ENCODE measurements at places on chromosomes 11 and 22.

DNA sequence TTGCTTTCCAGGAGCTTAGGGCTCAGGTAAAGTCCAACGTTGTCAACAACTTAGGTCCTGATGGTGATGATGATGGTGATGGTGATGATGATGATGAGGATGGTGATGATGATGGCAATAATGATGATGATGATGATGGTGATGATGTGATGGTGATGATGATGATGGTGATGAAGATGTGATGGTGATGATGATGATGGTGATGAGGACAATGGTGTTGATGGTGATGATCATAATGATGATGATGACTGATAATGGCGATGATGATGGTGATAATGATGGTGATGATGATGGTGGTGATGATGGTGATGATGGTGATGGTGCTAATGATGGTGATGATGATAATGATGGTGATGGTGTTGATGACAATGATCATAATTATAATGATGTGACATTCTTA lies 750.2 kb downstream of the TBC1D22A start:
- DNase-seq = no peak

- DNase-seq = no peak
Observed at GRCh38 chr11:96294289-96294688, 48.7 kb downstream of the MAML2 start.

DNA sequence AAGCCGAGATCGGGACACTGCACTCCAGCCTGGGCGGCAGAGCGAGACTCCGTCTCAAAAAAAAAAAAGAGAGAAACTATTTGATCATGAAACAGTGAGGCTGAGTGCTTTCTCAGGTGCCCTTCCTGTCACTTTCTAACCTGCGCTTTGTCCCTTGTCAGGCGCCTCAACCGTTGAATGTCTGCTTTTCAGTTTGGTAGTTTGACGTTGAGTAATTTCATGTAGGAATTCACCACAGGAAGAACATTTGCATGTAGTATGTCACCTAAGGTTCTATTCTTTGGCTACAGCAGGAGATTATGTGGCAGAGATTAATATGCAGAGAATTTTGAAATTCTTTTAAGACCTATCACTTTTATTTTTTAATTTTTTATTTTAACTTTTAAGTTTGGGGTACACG lies 57.2 kb downstream of the PPFIA1 start:
- no peak for DNase-seq

- no peak for DNase-seq
Observed at GRCh38 chr11:8601376-8602133, 7.5 kb upstream of the STK33 start.

- no peak for DNase-seq
Observed at GRCh38 chr22:23909296-23909898, 15.2 kb downstream of the MIF start.

DNA sequence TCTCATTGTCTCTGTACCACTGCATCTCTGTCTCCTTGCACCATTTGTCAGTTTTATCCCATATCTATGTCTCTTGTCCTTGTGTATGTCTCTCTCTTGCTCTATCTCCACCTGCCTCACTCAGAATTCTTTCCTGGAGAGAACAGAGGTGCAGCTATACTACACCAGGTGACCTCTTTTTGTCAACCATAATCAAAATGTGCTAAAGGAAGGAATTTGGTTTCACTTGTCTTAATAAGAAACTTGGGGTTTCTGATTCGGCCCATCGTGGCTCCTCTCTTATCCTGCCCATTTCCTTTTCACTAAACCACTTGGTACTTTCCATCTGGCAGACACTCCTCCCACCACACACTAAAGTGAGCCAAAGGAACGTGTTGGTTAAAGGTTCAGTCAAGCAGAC lies 2.0 kb upstream of the C11orf42 start:
- DNase-seq = no peak

- no peak for DNase-seq
Observed at GRCh38 chr11:85123752-85124231, 503.4 kb downstream of the DLG2 start.

DNA sequence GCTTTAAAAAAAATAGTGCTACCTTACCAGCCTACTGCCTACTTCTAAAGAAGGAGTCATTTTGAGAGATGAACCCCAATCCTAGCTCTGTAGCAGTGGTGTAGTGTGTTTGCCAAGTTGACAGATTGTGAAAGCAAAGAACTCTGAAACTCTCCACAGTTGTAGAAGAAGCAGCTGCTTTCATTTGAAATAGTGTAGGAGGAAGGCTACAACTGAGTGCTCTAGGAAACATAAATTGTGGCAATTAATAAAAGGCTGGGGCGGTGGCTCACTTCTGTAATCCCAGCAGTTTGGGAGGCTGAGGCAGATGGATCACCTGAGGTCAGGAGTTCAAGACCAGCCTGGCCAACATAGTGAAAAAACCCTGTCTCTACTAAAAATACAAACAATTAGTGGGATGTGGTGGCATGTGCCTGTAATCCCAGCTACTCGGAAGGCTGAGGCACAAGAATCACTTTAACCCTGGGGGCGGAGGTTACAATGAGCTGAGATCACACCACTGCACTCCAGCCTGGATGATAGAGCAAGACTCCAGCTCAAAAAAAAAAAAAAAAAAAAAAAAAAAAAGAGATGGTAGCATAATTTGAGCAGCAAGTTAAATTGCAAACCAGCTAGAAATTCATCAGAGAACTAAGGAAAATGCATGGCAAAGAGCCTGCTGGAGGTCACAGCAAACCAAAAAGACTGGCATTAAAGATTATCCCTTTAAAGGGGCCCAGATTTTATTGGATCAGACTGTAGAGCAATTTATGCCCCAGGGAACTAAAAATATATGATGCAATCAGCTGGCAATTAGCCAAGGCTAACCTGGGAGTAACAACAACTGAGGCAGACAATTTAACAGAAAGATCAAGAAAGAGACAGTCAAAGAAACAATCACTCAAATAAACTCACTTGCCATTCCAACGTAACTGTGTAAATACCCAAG lies 112.6 kb downstream of the LUZP2 start:
- no peak for DNase-seq

GRCh38 chr11:123196060-123196714 lies 1.1 kb upstream of the CLMP start:
- no peak for DNase-seq

- DNase-seq = no peak
Observed at GRCh38 chr11:79314906-79315689, 125.7 kb downstream of the TENM4 start.

DNA sequence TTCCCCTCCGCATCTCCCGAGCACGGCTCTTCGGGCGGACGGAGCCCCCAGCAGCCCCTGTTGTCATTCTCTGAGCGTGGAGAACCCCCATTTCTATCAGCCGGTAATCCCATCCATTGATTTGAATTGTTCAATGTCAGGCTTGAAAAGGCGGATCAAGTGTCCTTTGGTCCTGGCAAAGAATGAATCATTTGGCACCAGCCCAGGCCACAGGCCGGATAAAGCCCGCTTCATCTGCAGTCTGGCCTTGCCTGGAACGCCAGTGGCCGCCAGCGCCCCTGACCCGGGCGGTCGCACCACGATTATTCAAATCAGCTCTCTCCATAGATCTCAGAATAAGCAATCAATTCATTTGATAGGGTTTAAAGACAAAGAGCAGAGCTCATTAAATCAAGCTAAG lies 188.9 kb downstream of the BRD1 start:
- DNase-seq = no peak

DNA sequence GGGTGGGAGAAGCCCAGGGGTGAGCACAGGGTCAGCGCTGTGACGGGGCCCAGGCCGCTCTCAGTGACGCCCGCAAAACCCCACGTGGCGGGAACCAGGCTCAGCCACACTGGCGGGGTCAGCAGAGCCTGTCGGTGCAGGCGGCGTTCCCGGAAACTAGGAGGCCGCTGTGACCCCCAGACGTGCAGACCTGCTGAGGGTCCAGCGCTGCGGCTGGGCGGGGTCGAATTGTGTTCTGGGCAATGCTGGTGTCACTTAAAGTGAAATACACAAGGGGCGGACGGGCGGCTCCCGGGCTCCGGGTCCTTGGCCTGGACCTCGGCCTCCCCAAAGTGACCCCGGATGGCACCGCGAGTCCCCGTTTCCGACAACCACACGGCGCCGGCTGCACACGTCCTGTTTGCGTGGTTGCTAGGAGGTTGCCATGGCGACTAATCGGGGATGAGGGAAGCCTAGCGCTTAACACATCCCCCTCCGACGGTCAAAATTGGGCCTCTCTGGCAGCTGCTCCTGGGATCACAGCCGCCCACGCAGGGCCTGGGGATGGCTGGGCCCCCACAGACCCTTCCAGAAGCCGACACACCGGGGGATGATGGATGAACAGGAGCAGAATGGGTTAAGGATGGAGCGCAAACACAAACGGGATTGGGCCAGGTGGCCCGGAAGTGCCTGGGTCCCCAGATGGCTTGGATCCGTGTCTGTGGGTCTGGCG lies 81.7 kb upstream of the PRR5 start:
- DNase-seq = no peak

GRCh38 chr22:21447694-21448402 lies 19.3 kb upstream of the TMEM191C start:
- no peak for DNase-seq
